Mesothelial cell of epicardium (in vitro differentiated cells): ENCODE measurements at places on chromosomes 6 and 20. TPM values are rescaled to one million over a fixed set of nuclear protein-coding genes. Genes with fewer than 3 reads are reported as not detected.

GRCh38 chr20:51400051-51400926 lies 142.2 kb downstream of the NFATC2 start:
- H3K27me3 ChIP-seq, result no peaks in the 10 kb centered on the region
- H3K4me3 ChIP-seq, result no peak overlapping the region
- H3K4me1 ChIP-seq, result peaks cover 12% of the 10 kb centered on the region

DNA sequence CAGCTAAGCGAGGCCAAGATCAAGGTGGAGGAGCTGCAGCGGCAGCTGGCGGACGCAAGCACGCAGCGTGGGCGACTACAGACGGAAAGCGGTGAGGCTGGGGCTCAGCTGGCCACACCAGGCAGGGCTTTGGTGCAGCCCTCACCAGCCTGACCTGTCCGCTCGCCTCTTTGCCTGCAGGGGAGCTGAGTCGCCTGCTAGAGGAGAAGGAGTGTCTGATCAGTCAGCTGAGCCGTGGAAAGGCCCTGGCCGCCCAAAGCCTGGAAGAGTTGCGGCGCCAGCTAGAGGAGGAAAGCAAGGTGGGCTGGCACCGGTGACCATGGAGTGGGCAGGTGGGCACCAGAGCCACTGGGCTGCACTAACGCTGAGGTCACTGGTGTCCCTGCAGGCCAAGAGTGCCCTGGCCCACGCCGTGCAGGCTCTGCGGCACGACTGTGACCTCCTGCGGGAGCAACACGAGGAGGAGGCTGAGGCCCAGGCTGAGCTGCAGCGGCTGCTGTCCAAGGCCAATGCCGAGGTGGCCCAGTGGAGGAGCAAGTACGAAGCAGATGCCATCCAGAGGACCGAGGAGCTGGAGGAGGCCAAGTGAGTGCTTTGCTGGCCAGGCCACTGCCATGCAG lies 42.8 kb downstream of the MYH7B start:
- DNase-seq, result no peak
- H3K27me3 ChIP-seq, result no peaks in the 10 kb centered on the region
- H3K27ac ChIP-seq, result no peak overlapping the region
- H3K36me3 ChIP-seq, result peaks cover 31% of the 10 kb centered on the region

DNA sequence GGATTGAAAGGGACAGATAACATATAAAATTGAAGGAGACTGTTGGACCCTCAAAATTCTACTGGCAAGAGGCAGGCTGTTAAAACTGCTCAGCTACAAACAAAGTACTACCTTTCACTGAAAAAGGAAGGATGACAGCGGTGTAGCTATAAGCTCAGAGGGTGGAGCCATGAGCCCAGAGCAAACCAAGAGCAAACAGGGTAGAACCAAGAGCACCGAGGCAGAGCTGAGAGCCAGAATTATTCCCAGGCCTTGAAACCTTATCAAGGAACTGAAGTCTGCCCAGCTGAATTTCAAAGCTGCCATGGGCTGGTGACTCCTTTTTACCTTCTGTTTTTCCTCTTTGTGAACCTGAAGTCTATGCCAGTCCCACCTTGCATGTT lies 74.7 kb upstream of the SLC4A11 start:
- H3K4me3 ChIP-seq, result no peak overlapping the region
- H3K36me3 ChIP-seq, result peaks cover 29% of the 10 kb centered on the region
- peak overlapping the region; percentile 13 for H3K27ac ChIP-seq

DNA sequence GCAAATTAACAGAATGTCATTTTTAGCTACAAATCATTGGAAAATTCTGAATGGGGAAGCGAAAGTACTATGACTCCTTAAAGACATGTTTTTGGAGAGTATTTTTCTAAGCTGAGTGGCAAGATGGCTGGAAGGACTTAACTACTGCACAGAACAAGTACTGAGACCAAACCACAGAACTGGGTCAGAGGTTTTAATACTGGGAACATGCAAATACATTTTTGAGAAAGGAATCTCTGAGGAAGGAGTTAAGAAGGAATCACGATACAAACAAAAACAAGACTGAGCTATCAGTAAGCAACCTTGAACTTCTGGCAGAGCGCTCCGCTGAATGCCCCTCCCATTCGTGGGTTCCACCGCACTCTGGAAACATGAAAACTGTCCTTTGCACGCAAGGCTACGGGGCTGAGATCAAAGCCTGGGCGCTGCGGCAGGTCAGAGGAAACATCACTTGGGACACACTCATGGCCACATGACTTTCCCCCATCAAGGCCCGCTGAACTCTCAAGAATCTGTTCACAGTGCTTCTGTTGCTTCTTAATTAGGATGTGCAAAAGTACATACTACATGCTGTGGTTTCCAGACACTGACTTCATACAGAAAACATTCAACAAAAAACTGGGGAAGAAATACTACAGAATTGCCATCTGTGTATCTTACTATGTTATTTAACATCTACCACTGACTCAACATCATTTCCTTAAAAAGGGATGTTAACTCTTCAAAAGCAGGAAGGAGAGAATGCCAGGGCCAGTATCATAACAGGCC lies 27.8 kb downstream of the SLC23A2 start:
- H3K27ac ChIP-seq, result peak overlapping the region; percentile 68
- DNase-seq, result no peak
- peaks cover 23% of the 10 kb centered on the region for H3K4me1 ChIP-seq

DNA sequence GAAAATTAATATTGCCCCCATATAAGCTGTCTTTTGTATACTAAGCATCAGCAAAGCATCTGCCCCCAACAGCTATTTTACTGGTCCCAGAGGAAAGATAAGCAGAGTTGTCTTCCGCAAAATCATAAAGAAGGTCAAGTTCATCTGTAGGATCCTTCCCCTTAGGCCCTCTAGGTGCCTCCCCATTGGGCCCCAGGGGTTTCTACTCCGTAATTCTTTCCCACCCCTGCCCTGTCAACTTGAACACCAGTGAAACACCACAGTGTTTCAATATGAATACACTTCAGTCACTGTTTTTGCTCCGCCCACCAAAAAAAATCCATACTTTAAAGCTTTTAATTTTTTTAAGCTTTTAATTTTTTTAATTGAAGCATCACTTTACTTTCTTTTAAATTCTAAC lies 159.2 kb downstream of the ATXN1 start:
- H3K36me3 ChIP-seq, result peaks cover 19% of the 10 kb centered on the region
- DNase-seq, result no peak
- peaks cover 22% of the 10 kb centered on the region for H3K4me1 ChIP-seq
- no peaks in the 10 kb centered on the region for H3K27me3 ChIP-seq

GRCh38 chr6:33695451-33695887 lies 16.0 kb downstream of the UQCC2 start:
- no peaks in the 10 kb centered on the region for H3K27me3 ChIP-seq
- H3K27ac ChIP-seq, result no peak overlapping the region
- peaks cover 20% of the 10 kb centered on the region for H3K4me1 ChIP-seq
- peaks cover 7% of the 10 kb centered on the region for H3K36me3 ChIP-seq

DNA sequence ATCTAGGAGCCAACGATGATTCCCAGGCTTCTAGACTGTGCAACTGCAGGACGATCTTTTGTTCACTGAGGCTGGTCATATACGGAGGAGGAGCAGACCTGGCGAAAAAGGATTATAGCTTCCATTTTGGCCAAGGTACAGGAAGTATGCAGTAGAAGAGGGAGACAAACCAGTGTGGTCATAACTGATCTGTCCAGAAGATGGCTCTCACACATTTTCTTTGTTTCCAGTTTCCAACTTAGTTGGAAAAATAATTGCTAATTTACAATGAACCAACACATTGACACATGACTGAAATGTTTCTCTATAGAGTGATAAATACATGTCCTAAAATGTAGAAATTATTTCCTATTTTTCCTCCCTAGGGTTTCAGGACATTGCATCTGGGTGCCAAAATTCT lies 364.1 kb upstream of the BTBD3 start:
- H3K36me3 ChIP-seq, result no peaks in the 10 kb centered on the region
- H3K4me3 ChIP-seq, result no peak overlapping the region
- H3K4me1 ChIP-seq, result peaks cover 15% of the 10 kb centered on the region
- no peaks in the 10 kb centered on the region for H3K27me3 ChIP-seq

- peaks cover 26% of the 10 kb centered on the region for H3K4me1 ChIP-seq
- H3K27me3 ChIP-seq, result peaks cover 39% of the 10 kb centered on the region
- no peaks in the 10 kb centered on the region for H3K36me3 ChIP-seq
- no peak overlapping the region for H3K27ac ChIP-seq
- no peak for DNase-seq
Measured at GRCh38 chr6:45718131-45718530, 297.5 kb downstream of the CLIC5 start.

DNA sequence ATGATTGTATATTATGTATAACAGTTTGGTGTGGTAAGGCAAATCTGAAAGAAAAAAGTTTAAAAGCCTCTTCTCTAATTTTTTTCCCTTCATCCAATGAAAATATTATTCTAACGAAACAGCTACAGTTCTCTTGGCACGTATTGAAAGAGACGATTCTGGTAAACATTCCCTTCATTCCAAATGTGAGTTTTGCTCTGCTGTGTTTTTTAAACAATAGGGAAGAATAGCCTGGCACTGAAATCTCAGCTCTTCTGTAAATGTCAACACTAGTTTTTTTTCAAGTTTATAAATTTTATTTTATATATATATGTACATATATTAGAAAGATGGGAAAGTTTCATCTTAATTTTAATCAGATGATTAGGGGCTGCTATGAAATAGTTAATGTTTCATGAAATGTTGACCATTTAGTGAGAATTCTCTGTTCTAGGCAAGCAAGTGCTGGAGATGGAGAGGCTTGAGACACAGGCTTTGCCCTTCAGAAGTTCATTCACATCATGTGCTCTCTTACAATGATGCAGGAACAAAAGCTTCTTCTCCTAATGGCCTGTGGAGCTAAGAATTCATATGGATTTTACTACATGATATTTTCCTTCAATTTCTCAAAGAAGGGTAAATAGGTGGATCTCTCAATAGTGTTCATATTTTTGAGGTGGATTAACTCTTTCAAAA lies 4.1 kb downstream of the PAQR8 start:
- no peak overlapping the region for H3K4me3 ChIP-seq
- peaks cover 9% of the 10 kb centered on the region for H3K36me3 ChIP-seq
- DNase-seq, result no peak
- H3K27ac ChIP-seq, result no peak overlapping the region

GRCh38 chr6:156852858-156853216 lies 75.7 kb downstream of the ARID1B start:
- no peaks in the 10 kb centered on the region for H3K36me3 ChIP-seq
- DNase-seq, result no peak
- H3K27me3 ChIP-seq, result no peaks in the 10 kb centered on the region
- H3K4me3 ChIP-seq, result no peak overlapping the region
- H3K4me1 ChIP-seq, result peaks cover 50% of the 10 kb centered on the region
- no peak overlapping the region for H3K27ac ChIP-seq

The BPIFB4 gene
- total RNA-seq, result not detected in 3 replicates

The SIRPD gene
- total RNA-seq, result not detected in 3 replicates

The CST3 gene
- 127 to 138 TPM (median 130 TPM) in 3 replicates for total RNA-seq

The OR12D3 gene
- total RNA-seq, result not detected in 3 replicates

The GABRR1 gene
- not detected in 3 replicates for total RNA-seq

The HEY2 gene
- total RNA-seq, result 8.8 to 11.7 TPM (median 9.6 TPM) in 3 replicates
